ENCODE measurements at places on chromosomes 7 and 10.

DNA sequence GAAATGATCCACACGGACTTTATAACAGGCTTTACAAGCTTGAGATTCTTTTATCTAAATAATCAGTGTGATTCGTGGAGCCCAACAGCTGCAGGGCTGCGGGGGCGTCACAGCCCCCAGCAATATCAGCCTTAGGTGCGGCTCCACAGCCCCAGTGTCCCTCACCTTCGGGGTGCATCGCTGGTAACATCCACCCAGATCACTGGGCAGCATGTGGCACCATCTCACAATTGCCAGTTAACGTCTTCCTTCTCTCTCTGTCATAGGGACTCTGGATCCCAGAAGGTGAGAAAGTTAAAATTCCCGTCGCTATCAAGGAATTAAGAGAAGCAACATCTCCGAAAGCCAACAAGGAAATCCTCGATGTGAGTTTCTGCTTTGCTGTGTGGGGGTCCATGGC is 155.6 kb downstream of the EGFR start:
- no peak for DNase-seq

GRCh38 chr7:120588862-120589261 is 269.1 kb downstream of the TSPAN12 start:
- no peak for DNase-seq

- no peak for DNase-seq
These were observed 832.1 kb downstream of the SORCS3 start for GRCh38 chr10:105473170-105473569.

DNA sequence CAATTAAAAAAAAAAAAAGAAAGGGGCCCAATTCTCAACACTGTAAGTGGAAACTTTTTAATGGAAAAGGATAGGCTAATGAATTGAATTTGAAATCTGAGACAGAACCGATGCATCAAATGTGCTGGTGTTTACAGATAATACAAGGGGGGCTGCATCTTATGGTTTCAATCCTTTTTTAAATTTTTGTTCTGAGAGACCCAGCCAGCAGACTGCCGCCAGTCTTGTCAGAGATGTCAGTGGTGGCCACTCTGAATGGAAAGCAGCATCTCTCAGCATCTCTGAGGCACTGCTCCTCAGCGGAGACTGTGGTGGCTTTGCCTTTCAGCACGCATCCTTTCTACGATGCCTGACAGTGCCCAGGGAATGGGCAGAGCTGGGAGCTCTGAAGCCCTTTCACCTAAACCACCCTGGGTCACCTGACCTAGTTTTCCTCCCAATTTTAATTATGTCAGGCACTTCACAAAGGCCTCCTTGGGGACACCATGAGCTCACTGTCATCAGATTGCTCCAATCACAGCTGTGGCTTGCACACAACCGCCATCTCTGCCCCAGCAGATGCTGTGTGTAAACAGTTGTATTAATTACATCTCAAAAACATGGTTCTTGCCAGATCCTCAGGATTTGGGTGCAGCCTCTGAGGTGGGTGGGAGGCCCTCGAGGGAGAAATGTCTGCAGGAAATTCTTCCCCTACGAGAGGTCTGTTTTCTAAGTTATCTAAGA is 81.2 kb downstream of the EGFR start:
- no peak for DNase-seq

DNA sequence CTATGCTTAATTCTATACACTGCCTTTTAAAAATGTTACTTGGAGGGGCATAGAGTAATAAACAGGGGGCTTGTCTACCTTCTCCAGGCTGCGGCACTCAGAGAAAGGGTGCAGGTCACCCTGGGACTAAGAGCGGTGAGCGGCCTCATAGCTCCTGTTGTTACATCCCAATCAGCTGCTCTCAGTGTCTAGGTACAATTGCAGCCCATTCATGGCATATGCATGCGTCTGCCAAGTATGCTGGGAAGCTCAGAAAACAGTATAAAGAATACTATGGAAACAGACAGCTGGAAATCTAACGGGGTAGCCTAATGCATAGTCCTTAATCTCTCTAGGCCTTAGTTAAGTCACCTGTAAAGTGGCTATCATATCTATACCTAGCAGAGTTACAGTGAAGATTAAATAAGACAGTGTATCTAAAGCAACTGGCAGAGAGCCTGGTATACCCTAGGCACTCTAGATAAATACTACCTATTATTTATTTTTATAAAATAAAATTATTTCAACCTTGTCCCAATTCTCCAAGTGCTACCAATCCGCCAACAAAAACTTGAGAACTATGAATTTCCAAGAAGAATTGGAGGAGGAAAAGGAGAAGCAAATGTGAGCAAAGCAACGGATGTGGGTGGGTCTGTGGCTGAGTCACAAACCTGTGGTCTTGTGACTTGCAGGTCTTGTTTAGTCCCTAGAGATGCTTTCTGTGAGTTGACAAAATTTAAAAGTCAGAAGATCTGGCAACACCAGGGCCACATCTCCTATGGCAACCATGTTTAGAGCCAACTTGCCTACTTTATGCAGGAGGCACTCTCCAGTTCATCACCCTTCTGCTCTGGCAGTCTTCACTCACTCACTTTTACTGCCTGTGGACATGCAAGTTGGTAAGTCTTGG is 183.0 kb downstream of the RAPGEF5 start:
- no peak for DNase-seq

DNA sequence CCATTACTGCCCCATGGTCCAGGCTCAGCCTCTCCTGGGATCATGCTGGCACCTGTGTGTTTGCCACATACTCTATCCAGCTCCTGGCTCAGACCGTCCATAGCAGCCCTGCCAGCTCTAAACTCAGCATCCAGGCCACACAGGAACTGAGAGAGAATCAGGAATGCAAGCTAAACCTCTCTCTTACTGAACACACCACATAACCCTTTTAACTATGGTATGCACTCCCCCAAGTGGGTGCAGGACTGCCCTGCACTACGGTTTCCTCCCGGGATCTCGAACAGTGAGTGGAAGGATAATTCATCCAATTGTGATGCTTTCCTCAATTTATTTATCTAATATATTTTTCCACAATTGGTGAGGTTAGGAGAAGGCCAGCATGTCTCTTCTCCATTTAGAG is 17.1 kb upstream of the ZNF800 start:
- no peak for DNase-seq

- no peak for DNase-seq
These were observed 43.4 kb downstream of the ZNRF2 start for GRCh38 chr7:30327813-30328212.

- DNase-seq = no peak
These were observed at the start of gene TNS3 for GRCh38 chr7:47581804-47582763. Gene TNS3 (minus strand): TSS chr7:47582111. CDS start chr7:47439636, 142,475 bp downstream.

GRCh38 chr10:35700487-35700882 is 58.4 kb upstream of the FZD8 start:
- no peak for DNase-seq

GRCh38 chr7:95320651-95321050 is 3.7 kb downstream of the PON1 start:
- no peak for DNase-seq

GRCh38 chr7:34219153-34219718 is 313.9 kb downstream of the BMPER start:
- DNase-seq = no peak

DNA sequence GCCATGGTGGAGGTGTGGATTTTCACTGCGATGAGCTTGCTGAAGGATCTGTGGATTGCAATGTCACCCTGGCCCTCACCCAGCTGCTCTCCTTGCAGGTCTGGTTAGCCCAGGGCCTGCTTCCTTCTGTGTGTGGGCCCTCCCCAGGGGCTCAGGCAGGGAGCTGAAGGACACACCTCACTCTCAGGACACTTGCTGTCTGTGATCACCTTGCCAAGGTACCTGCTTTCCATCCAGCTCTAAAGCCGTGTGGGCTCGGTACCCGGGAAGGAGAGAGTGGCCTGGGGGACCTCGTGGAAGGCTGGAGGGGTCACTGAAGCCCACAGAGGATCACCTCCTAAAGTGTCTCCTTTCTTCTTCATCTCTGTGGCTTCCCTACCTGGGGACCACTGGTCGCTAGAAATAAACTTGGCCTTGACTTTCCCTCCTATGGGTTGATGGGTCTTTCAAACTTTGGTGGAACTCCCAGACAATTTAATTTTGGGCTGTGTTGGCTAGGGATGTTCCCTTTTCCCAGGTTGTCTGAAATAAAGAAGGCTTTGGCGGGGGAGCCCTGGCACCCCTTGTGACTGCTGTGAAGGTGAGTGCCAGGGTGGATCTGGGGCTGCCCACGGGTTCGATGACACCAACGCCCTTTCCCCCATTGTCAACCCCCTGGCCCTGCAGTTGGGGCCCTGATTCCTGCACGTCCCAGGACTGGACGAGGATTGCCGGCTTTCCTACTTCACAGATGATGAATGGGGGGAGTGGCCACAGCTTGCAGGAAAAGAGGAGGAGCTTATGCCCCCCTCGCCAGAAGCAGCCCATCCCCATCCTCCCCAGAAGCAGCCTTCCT is 331.0 kb downstream of the ADARB2 start:
- DNase-seq = no peak

DNA sequence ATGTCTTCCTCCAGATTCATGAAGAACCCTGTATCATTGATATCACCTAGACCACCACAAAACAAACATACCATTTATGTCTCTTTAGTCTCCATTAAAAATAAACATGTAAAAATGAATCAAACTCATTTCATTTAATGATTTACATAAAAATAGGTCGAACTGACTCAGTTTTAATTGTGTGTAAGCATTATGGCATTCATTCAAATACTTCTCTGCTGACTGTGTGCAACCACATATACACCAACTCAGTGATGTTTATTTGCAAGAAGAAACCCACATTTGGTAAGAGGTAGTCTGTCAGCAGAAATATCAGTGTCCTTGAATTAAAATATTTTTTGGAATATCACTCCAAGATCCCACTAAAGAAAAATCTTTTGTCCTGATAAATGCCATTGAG is 30.5 kb downstream of the ABCB1 start:
- no peak for DNase-seq

DNA sequence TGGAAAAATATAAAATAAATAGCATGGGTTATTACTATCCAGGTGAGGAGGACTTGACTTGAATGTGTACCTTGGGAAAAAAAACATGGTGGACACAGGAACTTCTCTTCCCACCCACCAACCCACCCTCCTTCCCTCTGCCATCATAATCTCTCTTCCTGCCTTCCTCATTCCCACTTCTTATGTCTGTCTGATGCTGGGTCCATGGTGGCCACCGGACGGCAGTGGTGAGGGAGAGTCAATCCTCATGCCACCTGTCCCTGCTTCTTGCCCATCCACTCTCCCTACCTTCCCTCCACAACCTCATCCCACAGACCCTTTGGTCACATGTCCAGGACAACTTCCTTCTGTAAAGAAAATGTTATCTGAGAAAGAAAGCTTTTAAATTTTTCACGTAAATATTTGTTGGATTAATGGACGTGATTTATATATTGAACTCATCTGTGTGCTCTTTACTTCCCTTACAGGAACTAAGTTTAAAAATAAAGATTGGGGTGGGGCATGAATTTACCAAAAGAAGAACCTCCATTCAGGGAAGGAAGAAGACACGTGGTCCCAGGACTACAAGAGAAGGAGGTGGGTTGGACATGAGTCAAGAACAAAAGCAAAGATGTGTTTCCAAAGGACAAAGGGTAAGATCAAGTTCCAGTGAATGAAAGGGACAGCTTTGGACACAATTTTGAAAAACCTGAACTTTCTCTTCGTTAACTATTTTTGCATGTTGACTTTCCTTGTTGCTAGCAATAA is 104.5 kb downstream of the PIP4K2A start:
- no peak for DNase-seq

GRCh38 chr10:71810048-71810750 is 36.9 kb upstream of the VSIR start:
- DNase-seq = no peak

- no peak for DNase-seq
These were observed 880.6 kb downstream of the LRMDA start for GRCh38 chr10:76311752-76312636.

DNA sequence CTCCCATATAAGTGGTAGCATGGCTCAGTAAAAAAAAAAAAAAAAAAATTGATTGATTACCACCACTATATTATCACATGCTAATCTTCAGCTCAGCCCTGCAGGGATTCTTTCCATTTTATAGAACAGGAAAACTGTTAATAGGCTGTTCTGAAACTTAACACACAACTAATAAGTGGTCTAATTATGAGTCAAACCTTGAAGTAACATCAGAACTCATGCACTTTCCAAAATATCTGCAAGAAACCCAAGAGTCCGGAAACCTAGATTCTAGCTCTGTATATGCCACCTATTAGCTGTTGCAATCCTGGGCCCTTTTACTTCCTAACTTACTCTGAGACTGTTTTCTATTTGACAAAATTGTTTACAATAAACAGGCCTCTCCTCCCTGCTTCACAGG is 23.9 kb downstream of the SEM1 start:
- DNase-seq = no peak

DNA sequence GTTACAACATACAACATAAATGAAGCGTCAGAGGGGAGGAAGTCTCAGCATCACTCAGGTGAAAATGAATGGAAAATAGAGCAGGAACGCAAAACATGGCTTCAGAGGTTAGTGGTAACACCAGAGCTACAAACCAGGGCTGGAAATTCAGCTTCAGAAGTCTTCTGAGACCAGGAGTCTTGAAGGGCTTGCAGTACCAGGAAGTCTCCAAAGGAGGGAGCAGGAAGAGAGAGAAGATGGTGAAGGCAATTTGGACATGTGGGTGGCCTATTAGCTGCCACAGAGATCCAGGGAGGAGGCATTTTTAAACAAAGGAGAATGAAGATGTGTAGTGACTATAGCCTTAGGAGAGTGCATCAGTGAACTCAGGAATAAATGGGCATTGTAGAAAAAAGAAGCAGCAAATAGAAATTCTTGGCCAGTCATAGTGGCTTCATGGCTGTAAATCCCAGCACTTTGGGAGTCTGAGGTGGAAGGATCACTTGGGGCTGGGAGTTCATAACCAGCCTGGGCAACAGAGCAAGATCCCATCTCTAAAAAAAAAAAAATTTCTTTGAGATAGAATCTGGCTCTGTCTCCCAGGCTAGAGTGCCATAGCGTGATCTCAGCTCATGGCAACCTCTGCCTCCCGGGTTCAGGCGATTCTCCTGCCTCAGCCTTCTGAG is 9.3 kb upstream of the TET1 start:
- DNase-seq = no peak

- no peak for DNase-seq
These were observed 84.2 kb downstream of the STRA8 start for GRCh38 chr7:135317676-135318325.

DNA sequence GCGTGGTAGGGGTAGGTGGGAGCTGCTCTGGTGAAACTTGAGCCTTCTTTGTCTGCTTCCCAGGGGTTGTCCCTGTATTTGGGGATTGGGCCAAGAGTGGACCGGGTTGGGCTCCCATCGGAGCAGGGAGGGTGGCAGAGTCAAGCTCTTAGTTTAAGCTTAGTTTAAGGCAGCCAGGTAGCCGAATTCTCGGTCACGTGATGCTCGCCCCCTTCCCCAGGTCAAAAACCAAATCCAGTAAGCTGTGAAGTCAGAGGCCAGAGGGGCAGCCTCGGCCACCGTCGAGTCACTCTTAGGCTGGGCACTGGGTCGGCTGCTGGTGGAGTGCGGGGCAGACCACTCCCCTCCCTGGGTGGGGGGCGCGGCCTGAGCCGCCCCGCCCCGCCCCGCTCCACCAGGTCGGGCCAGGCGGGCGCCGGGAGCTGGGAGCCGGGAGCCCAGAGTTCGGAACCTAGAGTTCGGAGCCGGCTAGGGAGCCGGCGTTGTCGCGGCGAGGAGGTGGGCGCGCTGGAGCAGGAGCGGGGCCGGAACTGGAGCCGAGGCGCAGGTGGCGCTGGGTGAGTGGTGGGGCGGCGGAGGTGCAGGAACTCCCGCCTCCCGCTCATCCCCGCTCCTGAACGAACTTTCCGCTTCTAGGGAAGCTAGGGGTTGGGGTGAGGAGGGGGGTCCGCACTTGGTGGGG is 2.8 kb upstream of the LZTS2 start:
- DNase-seq = no peak
